ENCODE measurements at places on chromosomes 1 and 21. TPM values are rescaled to one million over a fixed set of nuclear protein-coding genes. Genes with fewer than 3 reads are reported as not detected.

The FAM110D gene
- not detected for total RNA-seq

The MMP23B gene
- total RNA-seq = 6.1 TPM

The ZBTB21 gene
- total RNA-seq = 29.4 TPM

The FALEC gene
- not detected for total RNA-seq

The IGSF3 gene
- 0.05 TPM for total RNA-seq

The RSPH1 gene
- 0.14 TPM for total RNA-seq

The KIAA0040 gene
- total RNA-seq = 25.7 TPM

The FAM43B gene
- not detected for total RNA-seq

The BMP8B gene
- 0.26 TPM for total RNA-seq

The CFHR2 gene
- not detected for total RNA-seq

The GPR137B gene
- 8.1 TPM for total RNA-seq

The SNX7 gene
- total RNA-seq = not detected

The AQP10 gene
- total RNA-seq = not detected

The TFF1 gene
- total RNA-seq = not detected

The TRIM67 gene
- total RNA-seq = not detected

The FCMR gene
- 742 TPM for total RNA-seq

The OR2L13 gene
- not detected for total RNA-seq

The AMY1A gene
- not detected for total RNA-seq

The ZSWIM5 gene
- 1.2 TPM for total RNA-seq

The L1TD1 gene
- not detected for total RNA-seq

The WDR64 gene
- total RNA-seq = 0.49 TPM

The F5 gene
- total RNA-seq = 0.16 TPM

The JUN gene
- 40.0 TPM for total RNA-seq

The MAST2 gene
- total RNA-seq = 8.9 TPM

The SLC45A1 gene
- total RNA-seq = 1.2 TPM

The OR2T1 gene
- total RNA-seq = not detected

The LCE1F gene
- total RNA-seq = not detected

The LENEP gene
- total RNA-seq = 0.77 TPM

The PPOX gene
- total RNA-seq = 76.2 TPM
